ENCODE measurements at places on chromosomes 16 and 17.
A peak's percentile ranks its signal among the peaks of the same experiment; 100 is the strongest.

- no peak for DNase-seq
These were observed 16.8 kb upstream of the NKD1 start for GRCh38 chr16:50531359-50531758.

DNA sequence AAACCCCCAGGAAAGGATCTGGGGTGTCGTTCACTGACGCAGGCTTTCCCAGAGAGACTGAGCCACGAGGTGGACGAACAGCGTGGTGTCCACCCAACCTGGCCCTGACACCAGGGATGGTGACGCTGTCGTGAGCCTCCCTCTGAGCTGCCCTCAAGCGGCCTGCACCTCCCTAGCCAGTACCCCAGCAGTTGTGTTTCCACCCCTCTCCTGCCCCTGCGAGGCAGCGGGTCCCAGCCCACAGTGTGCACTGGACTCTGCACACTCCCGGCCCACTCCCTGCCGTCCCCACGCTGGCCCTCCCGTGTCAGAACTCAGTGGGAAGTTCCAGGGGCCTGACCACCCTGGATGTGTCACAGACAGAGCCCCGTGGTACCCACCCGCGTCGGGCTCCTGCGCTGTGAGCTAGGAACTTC is 39.8 kb downstream of the CBFA2T3 start:
- DNase-seq: no peak

GRCh38 chr16:66881014-66881417 is 701 bp downstream of the PDP2 start:
- DNase-seq: no peak

- DNase-seq: no peak
These were observed 15.9 kb upstream of the ARHGAP17 start for GRCh38 chr16:25031132-25031440.

DNA sequence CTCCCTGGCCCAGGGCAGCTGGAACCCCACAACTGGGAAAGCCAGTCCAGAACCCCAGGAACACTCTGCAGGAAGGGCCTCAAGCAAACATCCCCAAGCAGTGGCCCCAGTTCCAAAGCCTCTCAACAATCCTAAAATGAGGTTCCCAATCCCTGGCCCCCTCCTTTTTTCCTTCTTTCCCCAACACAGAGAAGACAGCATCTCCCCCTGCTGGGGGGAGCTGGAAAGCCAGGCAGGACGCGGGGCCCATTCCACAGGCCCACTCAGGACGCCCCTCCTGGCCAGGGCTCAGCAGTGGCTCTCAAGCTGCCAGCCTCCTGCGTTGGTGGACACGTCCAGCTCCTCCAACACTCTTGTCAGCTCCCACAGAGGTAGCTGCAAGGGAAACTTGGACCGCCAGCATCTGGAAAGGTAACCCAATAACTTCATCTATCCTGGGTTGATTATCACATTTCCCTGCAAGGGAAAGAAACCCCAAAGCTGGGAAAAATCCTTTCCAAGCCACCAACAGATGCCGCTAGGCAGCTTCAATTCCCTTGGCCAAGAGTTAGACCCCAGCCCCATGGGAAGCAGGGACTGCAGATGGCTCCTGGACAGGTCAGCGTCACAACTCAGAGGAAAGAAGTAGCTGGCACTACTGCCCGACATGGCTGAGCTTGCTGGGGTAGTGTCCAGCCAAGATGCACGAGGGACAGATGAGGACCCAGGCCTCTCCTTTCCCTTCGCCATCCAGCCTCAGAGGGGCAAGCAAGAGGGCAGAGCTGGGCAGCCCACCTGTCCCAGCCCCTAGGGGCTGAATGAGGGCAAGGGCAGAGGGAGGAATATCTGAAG is 7.6 kb downstream of the HDAC5 start:
- no peak for DNase-seq

- no peak for DNase-seq
These were observed 9.5 kb downstream of the TBX21 start for GRCh38 chr17:47742319-47743181.

GRCh38 chr17:34578656-34579016 is 746 bp upstream of the TMEM132E start:
- no peak for DNase-seq

- no peak for DNase-seq
These were observed 2.9 kb upstream of the KCNH6 start for GRCh38 chr17:63519972-63520882.

DNA sequence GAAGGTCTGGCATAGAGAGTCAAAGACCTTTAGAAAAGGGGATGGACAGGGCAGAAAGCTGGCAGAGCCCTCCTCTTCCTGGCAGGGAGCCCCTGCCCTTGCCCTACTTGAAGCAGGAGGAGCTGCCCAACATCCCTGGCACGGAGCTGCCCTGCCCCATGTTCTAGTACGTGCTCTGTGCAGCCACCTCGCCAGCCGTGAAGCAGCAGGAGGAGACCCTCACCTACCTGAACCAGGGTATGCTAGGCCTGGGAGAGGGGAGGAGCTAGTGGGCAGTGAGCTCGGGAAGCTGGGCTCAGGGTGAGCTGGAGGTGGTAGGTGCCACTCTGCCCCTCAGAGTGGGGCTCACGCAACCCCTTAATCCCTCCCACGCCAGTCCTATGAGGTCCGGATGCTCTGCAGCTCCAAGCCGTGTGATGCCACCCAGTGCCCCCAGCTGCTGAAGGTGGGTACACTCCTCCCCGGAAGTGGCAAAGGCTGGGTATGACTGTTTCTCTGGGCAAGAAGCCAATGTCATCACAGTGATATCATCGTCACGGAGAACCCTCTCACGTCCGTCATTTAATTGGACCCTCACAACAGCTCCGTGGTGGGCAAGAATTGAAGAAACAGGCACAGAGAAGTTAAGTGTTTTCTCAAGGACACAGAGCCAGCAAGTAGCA is 12.7 kb upstream of the STAC2 start:
- peak; percentile 87 for DNase-seq

DNA sequence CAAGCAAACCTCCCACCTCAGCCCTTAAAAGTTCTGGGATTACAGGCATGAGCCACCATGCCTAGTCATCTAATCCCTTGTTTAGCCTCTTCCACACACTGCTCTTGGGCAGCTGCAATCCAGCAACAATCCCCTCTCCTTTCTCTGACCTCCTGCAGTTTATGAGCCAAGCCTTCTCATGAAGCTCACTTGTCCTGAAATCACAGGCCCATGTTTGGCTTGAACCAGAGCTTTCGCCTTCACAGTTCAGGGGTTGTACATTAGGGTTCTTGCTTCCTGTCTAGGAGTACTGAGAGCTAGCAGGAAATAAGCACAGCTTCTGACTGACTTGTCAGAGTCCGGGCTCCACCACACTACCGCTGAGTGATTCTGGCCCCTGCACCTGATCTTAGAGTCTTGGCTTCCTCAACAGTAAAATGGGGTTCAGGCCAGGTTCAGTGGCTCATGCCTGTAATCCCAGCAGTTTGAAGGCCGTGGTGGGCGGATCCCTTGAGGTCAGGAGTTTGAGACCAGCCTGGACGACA is 16.3 kb downstream of the ERAL1 start:
- DNase-seq: no peak

GRCh38 chr16:56372013-56372634 is 53.2 kb downstream of the AMFR start:
- DNase-seq: no peak

DNA sequence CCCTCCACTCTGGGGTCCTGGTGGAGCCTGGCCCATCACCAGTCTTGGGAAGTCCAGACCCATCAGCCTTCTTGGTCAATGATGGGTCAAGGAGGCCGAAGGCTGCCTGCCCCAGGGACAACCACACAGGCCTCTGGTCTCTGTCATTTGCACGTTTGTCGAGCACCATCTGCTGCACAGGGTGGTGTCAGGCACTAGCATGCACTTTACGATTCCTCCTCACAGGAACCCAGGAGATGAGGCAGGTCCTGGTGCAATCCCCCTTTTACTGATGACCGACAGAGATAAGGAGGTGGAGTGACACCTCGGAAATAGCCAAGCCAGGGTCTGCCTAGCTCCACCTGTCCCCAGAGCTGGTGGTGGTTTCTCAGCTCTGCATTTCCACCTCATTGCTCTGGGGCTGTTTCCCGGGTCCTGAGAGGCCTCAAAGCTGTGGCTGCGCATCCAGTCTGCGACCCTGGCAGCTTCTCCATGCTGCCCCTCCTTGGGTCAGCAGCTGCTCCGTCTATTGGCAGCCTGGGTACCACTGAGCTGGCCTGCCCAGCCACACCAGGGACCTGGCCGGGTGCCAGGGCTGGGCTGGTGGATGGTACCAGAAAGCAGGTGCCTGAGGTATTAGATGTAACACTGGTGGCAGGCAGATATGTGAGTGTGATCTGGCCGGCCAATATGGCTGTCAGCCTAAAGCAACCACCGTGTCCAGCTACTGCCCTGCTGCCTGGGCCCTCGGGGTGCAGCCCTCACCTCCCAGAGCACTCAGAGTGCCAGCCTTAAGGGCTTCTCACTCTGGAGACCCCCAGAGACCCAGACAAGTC is 10.0 kb downstream of the MMP15 start:
- no peak for DNase-seq

All from T-helper 22 cell (primary cell).